GM04503 (cell line): ENCODE measurements at places on chromosomes 6 and 20.

DNA sequence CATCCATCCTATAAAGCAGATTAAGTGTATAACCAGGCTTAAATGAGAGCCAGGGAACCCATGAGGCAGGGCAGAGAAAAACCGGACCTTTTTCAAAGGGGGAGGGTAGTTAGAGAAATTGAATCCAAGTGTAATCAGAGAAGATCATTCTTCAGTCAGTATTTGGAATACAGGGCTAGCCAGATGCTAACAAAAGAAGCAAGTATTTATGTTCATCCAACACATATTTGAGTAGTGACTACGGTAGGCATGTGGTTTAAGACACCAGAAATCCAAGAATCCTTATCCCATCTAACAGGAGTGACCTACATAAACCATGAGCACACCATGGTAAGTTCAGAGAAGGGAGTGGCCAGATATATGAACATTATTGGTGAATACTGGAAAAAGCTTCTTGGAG lies 46.8 kb upstream of the FAM83C start:
- peak; percentile 96 for DNase-seq

DNA sequence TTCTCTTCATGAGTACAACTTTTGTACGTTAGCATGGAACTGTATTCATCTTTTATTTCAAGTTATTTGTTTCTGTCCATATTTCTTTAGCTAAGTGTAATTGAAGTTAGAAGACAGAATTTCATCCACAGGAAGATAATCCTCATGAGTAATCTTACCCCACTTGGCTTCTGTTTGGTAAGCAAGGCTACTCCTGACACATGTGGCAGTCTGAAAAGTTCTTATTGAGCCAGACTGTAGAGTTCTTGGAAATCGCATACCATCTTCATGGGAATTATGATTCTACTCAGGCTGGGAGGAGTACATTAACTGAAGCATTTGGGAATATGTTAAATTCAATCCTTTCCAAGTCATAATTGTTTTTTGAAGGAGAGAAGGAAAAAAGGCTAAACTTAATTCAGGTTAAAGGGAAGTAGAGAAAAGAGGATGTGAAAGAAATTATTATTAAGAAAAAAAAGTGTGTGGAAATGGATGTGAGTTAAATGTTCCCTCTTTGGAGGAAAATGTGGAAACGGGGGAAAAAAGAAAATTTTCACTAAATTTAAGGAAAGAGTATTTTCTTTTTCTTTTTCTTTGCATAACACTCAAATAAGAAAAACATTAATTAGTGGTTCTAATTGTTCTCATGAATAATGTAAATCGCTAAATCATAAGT lies 41.5 kb upstream of the TENT5A start:
- DNase-seq: no peak

DNA sequence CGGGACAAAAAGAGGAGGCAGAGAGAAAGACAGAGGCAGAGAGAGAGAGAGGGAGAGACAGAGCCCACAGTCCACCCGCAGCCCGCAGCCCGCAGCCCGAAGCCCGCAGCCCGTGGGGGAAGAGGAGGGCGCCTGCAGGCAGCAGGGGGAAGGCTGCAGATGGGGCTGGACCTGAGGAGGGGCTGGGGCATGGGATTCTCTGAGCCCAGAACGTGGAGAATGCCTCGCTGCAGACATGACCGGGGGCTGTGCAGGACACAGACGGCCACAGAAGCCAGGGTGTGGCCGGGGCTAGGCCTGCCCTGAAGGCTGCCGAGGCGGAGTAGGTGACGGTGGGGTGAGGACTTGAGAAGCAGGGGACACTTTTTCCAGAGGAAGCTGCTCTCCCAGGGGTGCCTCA lies 6.5 kb upstream of the SLCO4A1 start:
- no peak for DNase-seq

GRCh38 chr6:26284537-26285142 lies 80.4 kb upstream of the BTN3A2 start:
- no peak for DNase-seq

GRCh38 chr6:144715344-144715743 lies 430.2 kb downstream of the UTRN start:
- DNase-seq: no peak

- DNase-seq: no peak
These were observed 175.2 kb downstream of the ZDHHC14 start for GRCh38 chr6:157556144-157556645.

DNA sequence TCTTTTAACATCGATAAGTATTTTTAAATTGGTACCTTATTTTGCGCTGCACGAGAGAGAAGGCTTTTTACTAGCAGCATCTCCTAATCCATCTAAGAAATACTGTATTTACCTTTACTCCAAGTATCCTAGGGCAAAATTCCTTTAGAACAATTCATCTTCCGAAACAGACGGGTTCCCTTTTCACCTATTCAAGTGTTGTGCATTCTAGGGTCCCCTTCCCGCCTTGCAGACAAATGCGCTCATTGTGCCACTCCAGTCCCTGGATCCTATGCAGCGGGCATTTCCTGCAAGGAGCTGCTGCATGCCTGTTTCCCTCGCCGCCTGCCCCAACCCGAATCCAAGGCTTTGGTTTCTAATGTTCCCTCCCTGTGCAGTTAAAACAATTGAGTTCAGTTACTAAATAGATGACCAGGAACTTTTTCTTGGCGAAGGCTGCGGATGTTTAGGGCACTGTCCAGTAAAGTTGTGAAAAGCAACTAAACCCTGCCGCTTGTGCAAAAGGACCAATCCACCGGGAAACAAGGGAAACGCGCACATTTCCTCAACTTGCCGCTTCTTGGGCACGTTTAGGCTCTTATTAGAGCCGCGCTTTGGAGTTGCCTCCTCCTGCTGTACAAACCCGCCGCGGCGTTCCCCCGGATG lies 556 bp upstream of the SCAF8 start:
- DNase-seq: peak; percentile 33

GRCh38 chr20:41306061-41306727 lies 11.3 kb downstream of the ZHX3 start:
- DNase-seq: no peak

DNA sequence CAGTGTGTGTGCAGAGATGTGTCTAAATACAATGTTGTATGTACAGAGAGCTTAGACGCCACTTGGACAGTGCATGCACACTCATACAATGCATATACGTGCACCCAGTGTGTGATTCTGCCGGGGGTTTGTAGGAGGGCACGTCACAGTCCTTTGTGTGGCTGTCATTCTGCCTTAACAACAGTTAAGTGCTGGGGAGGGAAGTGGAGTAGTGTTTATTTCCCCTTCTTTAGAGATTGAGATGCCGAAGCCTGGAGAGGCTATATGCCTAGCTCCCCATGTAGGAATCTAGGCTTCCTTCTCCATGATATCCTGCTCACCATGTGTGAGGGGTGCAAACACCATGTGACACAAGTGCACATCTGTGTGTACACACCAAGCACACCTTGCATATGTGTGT lies 38.2 kb downstream of the MDFI start:
- DNase-seq: no peak

DNA sequence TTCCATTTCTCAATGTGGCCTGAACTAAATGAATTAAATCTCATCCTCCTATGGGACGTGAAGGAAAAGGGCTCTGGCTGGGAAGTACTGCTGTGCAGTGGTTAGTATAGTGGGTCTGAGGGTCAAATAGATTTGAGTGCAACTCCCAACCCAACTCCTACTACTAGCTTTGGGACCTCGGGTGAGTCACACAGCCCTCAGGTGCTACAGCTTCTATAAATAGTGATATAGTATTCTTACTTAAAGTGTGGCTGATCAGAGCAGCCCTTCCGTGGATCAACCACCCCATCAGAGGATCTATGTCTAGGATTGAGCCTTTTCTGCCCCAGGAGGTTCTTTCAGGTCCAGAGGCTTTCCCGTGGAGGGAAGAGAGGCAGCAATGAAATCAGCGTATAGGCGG lies 904 bp upstream of the UST start:
- DNase-seq: no peak

DNA sequence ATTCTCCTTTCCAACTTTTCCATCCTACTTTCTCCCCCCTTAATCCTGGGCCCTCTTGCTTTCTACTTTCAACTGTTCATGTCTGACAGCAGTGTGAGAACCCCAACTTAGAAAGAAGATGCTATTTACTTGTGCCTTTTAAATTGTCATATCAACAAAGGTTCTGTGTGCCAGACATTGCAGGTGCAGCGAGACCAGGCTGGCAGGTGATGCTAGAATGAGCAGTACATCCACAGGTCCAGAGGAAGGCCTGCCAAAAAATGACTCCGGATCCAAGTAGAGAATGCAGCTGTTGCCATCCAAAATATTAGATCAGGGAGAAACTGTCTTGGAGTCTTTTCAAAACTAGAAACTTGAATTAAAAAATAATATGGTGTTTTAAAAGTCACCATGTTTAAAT lies 510.5 kb downstream of the LMBRD1 start:
- DNase-seq: no peak

DNA sequence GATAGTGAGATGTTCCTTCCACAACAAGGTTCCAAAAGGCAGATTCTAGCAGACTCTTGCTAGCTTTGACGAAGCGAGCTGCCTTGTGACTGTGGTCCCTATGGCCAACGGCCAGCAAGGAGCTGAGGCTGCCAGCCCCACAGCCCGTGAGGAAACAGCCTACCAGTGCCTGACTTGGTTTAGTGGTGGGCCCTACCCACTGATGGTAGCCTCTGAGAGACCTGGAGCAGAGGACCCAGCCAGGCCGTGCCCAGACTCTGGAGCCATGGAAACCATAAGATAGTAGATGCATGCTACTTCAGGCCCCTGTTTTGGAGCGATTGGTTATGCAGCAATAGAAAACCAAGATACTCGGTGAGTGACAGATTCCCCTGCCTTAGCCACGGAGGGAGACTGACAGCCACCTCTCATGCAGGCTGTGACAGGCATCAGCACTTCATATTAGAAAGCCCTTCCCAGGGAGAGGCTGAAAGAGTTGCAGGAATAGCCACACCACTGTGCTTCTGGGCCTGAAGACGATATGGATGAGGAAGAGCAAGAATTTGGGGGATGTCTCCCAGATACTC lies 19.2 kb downstream of the PSMG4 start:
- no peak for DNase-seq

GRCh38 chr6:100135977-100136376 lies 142.0 kb upstream of the MCHR2 start:
- DNase-seq: no peak

GRCh38 chr20:4122926-4123325 lies 107.6 kb upstream of the RNF24 start:
- DNase-seq: no peak
